ENCODE measurements at places on chromosomes 5 and 9.

GRCh38 chr9:77561331-77562018 is 86.6 kb downstream of the GNA14 start:
- no peak for DNase-seq

- no peak for DNase-seq
These were observed 10.3 kb upstream of the ADCY2 start for GRCh38 chr5:7385681-7386080.

DNA sequence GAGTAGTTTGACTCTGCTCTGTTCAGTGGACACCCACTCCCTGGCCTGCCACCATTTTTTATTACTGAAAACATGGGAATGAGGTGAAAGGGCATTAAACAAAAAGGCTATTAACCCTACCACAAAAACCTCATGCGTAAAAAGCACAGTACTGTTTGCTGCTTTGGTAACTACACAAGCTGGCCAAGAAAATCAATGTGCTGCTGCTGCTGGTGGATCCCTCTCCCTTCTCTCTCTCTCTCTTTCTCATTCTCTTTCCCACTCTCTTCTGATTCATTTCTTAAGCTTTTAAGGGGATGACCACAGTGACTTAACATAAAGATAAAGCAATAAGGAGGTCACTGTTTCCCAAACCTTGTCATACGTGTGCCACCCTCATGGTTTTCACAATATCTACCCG is 183.2 kb upstream of the TBC1D2 start:
- peak; percentile 19 for DNase-seq

GRCh38 chr9:16884952-16885513 is 14.6 kb upstream of the BNC2 start:
- DNase-seq, result peak; percentile 84

GRCh38 chr5:111043712-111044506 is 27.6 kb upstream of the TSLP start:
- peak; percentile 17 for DNase-seq

- no peak for DNase-seq
These were observed 33.9 kb upstream of the RAD23B start for GRCh38 chr9:107249131-107249533.

GRCh38 chr5:7405277-7405676 is 9.3 kb downstream of the ADCY2 start:
- DNase-seq, result no peak

DNA sequence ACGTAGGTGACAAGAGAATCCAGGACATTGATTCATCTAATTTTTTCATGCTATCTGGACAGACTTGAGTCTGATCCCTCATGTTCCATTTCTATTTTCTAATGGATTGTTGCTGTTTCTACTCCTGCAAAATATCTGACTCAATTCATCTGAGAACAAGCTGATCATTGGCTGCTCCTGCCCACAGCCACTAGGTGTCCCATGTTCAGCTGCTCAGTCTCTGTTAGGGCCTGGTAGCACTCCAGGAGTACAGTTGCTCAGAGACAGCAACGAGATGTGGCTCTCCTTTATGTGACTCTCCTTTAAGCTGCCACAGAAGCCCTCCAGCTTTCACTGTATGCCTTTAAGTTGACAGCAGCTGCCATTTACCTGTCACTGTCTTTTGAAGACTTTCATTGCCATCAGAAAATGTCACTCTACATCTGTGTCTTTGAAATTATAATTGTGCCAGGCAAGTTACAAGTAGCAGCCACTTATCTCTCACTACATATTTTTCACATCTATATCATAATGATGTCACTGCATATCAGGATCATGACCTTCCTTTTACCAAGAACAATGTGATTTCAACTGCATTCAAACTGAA is 1944.2 kb upstream of the NUDT12 start:
- DNase-seq, result peak; percentile 50

GRCh38 chr5:179788193-179788854 is 5.5 kb upstream of the LTC4S start:
- DNase-seq, result no peak

DNA sequence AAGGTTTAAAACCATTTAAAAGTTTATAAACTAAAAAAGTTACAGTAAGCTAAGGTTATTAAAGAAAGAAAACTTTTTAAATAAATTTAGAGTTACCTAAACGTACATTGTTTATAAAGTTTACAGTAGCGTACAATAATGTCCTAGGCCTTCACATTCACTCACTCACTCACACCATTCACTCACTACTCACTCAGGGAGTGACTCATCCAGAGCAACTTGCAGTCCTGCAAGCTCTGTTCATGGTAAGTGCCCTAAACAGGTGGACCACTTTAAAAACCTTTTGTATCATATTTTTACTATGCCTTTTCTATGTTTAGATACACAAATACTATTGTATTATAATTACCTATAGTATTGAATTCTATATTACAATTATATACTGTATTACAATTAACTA is 190.8 kb upstream of the RASA1 start:
- DNase-seq, result peak; percentile 45

DNA sequence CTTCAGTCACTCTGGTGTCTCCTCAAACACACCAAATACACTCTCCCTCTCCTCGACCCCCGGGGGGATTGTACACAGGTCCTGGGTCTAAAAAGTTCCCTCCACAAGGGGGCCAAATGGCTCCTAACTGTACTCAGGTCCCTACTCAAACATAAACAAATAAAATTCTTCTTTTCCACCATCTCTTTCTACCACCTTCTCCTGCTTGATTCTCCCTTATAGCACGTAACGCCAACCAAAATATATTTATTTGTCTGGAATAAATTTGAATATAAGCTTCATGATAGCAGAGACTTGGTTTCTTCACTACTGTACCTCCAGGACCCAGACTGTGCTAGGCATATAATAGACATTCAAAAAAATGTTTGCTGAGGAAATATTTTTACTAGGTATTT is 21.4 kb downstream of the ZNF608 start:
- no peak for DNase-seq

DNA sequence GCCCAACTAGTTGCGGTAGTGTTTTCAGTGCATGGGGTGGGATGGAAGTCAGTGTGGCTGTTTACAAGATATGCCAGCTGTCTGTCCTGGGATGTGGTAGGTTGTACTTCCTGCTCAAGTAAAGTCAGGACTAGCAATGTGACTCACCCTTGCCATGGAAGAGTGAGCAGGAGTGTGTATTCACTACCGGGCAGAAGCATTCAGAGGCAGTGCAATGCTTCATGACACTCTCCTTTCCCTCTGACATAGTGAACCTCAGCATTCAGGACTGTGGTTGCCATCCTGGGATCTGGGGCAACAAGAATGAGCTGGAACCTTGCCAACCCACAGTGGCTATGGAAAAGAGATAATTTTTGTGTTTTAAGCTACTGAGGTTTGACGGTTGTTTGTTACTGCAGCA is 68.9 kb downstream of the BOD1 start:
- DNase-seq, result peak; percentile 41

GRCh38 chr5:138711811-138712210 is 41.4 kb upstream of the CTNNA1 start:
- no peak for DNase-seq

DNA sequence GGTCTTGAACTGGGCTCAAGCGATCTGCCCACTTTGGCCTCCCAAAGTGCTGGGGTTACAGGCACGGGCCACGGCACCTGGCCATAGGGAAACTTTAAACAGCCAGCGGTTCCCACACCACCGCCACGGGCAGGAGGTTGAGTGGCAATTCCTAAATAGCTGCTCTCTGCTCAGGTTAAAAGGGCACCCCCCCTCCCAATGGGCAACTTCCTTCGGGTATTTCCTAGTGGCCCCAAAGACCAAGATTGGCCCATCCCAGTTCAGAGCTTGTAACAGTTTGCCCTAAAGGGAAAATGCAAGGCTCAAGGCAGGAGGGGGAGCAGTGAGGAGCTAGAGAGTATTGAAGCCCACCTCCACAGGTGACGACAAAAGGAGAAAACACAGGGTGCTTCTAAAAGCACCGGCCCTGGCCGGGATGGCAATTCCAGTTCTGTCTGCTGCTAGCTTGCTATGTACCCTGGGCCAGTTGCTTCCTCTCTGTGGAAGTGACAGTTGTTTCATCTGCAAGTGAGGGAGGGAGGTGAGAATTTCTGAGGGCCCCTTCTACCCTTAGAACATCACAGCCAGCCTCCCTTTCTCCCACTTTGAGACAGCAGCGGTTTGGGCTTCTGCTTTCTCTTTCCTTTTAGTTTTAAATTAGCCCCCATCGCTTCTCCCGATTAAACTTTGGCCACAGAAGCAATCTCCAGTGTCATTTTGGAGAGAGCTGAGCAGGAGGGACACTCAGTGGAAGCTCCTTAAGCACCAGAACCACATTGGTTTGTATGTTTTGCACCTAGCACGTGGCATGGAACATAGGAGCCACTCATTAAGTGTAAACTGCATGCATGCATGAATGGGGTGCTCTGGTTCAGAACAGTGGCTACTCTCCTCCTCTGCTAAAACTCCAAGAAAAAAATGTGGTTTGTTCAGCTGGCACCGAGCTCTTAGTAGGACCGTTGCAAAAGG is 17.3 kb upstream of the TNIP1 start:
- no peak for DNase-seq

GRCh38 chr5:115461093-115461492 is 83.5 kb downstream of the FEM1C start:
- DNase-seq, result peak; percentile 71

GRCh38 chr5:78671609-78672008 is 23.0 kb upstream of the LHFPL2 start:
- no peak for DNase-seq

- DNase-seq, result no peak
These were observed 96.4 kb upstream of the SPIN1 start for GRCh38 chr9:88291856-88292255.

GRCh38 chr9:130013326-130013725 is 29.7 kb downstream of the FNBP1 start:
- DNase-seq, result no peak

DNA sequence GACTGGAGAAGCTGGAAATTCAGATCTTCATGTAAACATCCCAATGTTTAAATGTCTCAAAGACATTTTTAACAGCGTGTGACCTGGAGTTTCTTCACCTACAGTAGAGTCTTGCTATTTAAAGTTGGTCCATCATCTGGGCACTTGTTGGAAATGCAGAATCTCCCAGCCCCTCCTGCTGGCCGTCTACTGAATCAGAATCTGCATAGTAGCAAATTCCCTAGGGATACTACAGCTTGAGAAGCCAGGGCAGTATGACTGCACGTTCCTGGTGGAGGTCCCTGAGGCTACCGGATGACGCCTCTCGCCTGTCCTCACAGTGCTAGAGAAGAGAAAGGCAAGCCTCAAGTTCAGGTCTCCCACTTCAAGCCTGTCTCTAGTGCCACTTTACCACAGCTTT is 15.7 kb downstream of the SAP30L start:
- DNase-seq, result peak; percentile 60

Data from cardiac fibroblast (primary cell).